ENCODE measurements at places on chromosomes 13 and 19.

- DNase-seq, result no peak
Measured at GRCh38 chr19:41615207-41615606, 11.7 kb downstream of the CEACAM4 start.

GRCh38 chr13:32754179-32754578 is 167.9 kb downstream of the PDS5B start:
- no peak for DNase-seq

DNA sequence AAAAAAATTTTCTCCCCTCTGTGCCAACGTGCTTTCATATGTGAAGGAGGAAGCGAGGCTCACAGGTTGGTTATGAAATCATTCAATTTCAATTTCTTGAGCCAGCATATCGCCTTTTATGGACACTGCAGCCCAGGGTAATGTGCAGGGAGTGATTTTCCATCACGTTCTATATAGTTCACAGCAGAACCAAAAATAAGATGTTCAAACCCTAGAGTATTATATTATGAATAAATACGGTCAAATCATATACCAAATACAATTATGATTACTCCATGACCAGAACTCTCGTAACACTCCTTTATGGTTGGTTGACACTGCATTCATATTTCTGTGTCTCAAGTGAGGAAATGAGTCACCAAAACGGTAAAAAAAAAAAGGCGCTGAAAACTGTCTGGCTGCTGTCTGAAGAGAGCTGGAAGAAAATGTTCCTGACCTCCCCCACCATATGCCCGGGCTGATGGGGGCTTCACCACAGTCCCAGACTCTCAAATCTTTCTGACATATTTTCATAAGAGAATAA is 75.8 kb upstream of the UBAC2 start:
- DNase-seq, result no peak

GRCh38 chr13:24013189-24013588 is 115.9 kb upstream of the C1QTNF9B start:
- DNase-seq, result no peak

DNA sequence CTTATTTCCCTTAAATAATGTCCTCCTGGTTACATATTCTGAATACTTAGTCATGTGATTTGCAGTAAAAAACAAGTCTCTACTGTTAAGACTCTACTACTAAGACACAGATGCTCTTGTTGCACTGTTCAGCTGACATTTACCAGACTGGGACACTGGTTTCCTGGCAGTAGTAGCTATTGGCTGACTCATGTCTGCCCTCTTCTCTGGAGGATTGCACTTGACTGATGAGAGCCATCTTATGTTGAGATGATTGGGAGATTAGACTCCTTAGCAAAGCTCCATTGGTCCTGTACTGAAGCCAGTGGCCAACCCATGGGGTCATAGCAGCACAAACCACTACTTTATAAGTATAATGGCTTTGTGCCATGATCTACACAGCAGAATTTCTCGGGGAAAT is 1672.6 kb upstream of the PCDH20 start:
- DNase-seq, result no peak

- no peak for DNase-seq
Measured at GRCh38 chr13:62418872-62419271, 1003.2 kb upstream of the PCDH20 start.

- no peak for DNase-seq
Measured at GRCh38 chr19:35223084-35223790, 5.3 kb downstream of the FAM187B start.

GRCh38 chr13:36258831-36259230 is 38.8 kb downstream of the CCDC169 start:
- DNase-seq, result no peak

DNA sequence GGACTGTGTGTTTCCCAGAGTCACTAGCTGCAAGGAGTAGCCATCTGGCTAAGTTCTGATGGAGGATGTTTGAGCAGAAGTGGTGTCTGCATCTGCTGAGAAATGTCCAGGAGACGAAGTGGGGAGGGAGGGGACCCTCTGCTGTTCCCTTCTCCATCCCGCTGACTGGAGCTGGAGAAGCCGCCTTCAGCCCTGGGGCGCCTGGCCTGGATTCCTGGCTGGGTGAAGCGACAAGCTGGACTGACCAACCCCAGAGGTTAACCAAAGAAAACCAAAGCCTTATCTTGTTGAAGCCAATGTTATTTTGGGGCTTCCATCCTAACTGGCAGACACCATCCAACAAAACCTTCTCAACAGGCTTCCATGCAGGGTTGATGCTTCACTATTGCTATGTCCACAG is 67.6 kb downstream of the SLC7A1 start:
- no peak for DNase-seq

GRCh38 chr13:105144936-105145335 is 1390.5 kb downstream of the EFNB2 start:
- DNase-seq, result no peak

GRCh38 chr19:44698492-44699201 is at the start of gene CEACAM16:
TSS of gene CEACAM16 (plus strand) at chr19:44699151. CDS start at chr19:44701457, 2,306 bp downstream.
- no peak for DNase-seq

DNA sequence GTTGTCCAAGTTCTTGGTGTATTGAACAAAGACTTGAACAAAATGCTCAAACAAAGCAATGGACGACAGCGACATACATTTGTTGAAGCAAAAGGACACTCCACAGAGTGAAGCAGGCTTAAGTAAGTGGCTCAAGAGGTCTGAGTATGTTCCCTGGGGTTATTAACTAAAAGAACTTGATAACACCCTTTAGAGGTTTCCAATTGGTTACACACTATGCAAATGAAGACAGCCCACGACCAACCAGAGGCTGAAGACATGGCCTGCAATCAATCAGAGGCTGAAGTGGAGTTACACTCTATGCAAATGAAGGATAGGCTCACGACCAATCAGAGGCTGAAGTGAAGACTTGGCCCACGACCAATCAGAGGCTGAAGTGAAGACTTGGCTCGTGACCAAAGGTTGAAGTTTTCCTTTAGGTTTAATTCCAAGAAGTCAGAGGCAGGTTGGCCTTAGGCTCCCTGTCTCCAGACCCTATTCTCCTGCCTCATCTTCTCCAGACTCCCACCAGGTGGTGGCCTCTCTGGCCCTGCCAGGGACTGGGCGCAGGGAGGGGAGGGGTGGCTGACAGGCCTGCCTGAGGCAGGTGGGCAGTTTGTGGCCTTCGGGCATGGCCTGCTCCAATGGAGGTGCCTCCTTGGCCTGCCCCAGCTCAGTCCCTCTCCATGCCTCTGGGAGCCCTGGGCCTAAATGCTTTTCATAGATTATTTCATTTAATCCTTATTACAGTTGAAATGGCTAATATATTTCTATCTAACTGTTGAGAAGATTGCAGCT is 38.1 kb downstream of the CCDC169 start:
- DNase-seq, result no peak

- no peak for DNase-seq
Measured at GRCh38 chr19:30064771-30065494, 122.9 kb downstream of the URI1 start.

GRCh38 chr19:7505682-7506384 is 10.1 kb upstream of the ZNF358 start:
- no peak for DNase-seq

DNA sequence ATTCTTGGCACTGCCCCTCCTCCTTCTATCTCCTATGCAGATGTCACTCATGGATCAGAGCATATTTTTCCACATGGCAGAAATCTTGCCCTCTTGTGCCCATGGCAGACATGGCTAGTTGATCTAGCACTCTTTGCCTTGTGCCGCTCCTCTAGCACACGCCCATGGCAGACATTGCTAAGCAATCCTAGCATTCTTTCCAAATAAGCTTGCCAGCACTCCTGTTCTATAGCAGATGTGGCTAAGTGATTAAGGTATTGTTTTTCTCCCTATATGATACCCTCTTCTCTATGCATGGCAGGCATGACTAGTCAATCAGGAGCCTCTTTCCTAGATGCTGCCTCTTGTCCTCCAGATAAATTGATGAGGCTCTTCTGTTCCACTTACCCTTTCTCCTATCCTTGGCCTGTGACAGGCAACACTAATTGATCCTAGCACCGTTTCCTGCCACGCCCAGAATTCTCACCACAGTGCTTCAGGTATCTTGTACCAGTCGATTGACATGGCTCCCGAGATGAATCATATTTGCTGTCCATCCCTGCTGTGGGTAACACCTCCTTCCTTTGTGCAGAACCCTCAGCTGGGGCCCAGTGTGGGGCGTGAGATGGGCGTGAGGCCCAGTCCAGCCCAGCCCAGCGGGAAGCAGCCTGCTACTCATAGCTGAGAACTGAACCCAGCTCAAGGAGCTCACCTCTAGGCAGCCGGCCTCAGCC is 26.9 kb downstream of the TMED1 start:
- DNase-seq, result peak; percentile 6

GRCh38 chr13:113466383-113466782 is 13.1 kb upstream of the ADPRHL1 start:
- DNase-seq, result no peak

GRCh38 chr13:52652980-52653303 is 306 bp downstream of the SUGT1 start:
- no peak for DNase-seq

DNA sequence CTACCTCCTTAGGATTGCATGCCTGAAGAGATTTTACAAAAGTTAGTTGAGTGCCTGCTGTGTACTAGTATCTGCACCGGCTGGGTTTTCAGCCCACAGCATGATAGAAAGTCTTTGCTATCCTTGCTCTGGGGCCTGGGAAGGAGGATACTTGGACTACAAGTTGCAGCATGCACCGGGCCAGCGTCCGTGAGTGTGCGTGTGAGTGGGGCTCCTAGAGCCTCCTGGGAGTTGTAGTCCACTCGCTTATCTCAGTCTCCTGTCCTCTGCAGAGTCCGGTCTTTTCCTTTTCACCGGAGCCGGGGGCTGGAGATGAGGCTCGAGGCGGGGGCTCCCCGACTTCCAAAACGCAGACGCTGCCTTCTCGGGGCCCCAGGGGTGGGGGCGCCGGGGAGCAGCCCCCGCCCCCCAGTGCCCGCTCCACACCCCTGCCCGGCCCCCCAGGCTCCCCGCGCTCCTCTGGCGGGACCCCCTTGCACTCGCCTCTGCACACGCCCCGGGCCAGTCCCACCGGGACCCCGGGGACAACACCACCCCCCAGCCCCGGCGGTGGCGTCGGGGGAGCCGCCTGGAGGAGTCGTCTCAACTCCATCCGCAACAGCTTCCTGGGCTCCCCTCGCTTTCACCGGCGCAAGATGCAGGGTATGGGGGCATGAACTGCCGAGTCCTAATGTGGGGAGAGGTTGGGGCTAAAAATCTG is 20.6 kb downstream of the BRSK1 start:
- DNase-seq, result no peak

- no peak for DNase-seq
Measured at GRCh38 chr19:21127898-21128297, 13.9 kb upstream of the ZNF431 start.

DNA sequence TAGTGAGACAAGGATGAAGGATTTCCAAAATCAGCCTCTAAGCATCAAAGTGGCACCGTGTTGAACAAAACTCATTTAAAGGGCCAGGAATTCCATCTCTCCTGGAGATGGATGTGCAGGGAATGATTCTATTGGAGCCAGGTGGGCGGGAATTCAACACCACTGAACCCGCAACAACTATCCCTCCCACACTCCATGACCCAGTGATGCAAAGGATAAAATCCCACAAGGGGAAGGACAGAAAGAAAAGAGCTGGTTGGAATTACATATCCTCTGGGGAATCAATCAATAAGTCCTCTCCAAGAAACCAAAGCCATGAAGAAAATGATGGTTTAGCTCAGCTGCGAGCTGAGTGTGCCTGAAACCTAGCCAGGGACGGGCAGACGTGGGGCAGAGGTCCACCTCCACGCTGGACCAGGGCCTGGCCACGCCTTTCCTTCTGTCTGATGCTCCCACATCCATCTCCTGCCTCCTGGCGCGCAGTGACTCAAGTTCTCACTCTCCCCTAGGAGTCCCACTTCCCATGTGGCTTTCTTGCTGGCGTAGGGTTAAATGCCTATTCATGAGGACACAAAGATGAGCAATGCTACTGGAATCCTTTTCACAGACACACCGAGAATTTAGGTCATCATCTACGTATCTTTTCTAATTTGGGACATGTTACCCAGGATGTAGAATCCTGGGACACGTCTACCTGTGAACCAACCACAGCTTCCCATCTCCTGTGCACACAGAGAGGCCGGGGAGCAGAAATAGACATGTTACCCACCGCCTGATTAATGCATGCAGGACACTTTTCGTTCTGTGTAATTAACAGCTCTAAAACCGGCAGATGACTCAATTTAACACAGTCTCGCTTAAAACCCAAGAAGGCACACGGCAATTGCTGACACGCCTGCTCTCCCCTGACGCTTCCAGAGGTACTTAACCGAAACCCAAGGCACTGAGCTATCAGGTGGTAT is 48.6 kb downstream of the PEPD start:
- DNase-seq, result no peak

DNA sequence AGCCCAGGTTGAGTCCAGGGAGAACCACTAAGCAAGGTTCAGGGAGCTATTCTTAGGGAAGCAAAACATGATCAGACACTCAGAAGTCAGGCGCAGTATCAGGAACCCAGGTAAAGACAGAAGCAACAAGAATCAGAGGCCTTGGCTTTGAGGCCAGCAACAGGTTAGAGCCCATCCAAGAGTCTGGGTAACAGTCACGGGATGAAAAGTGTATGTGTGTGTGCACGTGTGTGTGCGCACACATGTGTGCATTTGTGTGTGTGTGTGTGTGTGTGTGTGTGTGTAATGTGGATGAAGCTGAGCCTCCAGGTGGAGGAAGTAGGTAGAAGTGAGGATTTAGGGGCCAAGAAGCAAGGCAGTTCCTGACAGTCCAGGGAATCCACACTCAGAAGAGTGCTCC is 63.1 kb downstream of the CCNA1 start:
- no peak for DNase-seq

- no peak for DNase-seq
Measured at GRCh38 chr19:35265900-35266519, 2.8 kb upstream of the USF2 start.

DNA sequence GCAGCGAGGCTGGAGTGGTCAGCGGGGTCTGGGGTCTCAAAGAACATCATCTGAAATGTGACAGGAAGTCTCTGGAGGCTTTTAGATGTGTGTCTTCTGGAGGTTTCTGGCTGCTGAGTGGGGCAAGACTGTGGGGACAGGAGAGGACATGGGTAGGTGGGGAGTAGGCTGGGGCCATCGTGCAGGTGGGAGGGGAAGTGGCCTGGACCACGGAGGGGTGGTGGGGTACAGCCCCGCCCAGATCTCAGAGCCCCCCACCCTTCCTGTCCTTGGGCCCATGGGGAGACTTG is 6.2 kb downstream of the AP1M1 start:
- no peak for DNase-seq

DNA sequence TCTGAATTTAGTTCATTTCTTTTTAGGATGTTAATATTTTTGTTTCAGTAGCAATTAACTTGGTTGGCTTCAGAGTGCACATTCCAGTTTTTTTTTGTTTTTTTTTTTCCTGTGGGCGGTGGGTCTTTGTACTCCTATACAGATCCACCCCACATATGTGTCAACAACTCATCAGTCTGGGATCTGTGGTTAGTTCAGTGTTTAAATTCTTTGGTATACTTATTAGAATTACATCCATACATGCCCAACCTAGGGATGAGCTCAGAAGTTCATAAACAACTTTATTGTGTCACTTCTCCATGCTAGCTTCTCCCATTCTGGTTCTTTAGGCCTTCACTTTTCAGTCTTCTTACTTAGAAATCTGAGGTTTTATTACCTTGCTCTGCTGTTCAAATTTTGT is 50.9 kb downstream of the PCCA start:
- DNase-seq, result no peak

GRCh38 chr13:98451676-98452470 is 125.0 kb downstream of the STK24 start:
- no peak for DNase-seq

GRCh38 chr13:36675213-36675536 is 1.4 kb downstream of the SERTM1 start:
- no peak for DNase-seq

GRCh38 chr13:97249796-97250495 is 27.8 kb downstream of the MBNL2 start:
- no peak for DNase-seq
